ENCODE measurements at places on chromosomes 2 and 18.
A peak's percentile ranks its signal among the peaks of the same experiment; 100 is the strongest.

GRCh38 chr2:45988879-45989278, 308.3 kb upstream of the EPAS1 start:
- no peak for DNase-seq

- peak; percentile 64 for DNase-seq
These were observed 42.5 kb downstream of the CPO start for GRCh38 chr2:206981739-206982340.

- DNase-seq = no peak
These were observed 11.8 kb downstream of the G6PC2 start for GRCh38 chr2:168912901-168913369.

- DNase-seq = no peak
These were observed 85.6 kb downstream of the ZNF804A start for GRCh38 chr2:184683911-184684310.

- DNase-seq = no peak
These were observed 64.3 kb upstream of the EPAS1 start for GRCh38 chr2:46232860-46233259.

DNA sequence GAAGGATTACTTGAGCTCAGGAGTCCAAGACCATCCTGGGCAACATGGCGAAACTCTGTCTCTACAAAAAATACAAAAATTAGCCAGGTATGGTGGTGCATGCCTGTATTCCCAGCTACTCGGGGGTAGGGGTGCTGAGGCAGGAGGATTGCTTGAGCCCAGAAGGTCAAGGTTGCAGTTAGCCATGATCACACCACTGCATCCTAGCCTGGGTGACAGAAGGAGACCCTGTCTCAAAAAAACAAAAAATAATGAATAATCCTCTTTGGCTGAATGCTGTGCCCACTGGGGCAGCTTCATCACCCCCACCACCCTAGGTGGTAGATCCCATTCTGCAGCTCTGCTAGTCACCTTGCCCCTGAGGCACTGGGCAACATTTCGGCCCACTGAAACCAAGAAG, 109.4 kb downstream of the ZFP36L2 start:
- no peak for DNase-seq

DNA sequence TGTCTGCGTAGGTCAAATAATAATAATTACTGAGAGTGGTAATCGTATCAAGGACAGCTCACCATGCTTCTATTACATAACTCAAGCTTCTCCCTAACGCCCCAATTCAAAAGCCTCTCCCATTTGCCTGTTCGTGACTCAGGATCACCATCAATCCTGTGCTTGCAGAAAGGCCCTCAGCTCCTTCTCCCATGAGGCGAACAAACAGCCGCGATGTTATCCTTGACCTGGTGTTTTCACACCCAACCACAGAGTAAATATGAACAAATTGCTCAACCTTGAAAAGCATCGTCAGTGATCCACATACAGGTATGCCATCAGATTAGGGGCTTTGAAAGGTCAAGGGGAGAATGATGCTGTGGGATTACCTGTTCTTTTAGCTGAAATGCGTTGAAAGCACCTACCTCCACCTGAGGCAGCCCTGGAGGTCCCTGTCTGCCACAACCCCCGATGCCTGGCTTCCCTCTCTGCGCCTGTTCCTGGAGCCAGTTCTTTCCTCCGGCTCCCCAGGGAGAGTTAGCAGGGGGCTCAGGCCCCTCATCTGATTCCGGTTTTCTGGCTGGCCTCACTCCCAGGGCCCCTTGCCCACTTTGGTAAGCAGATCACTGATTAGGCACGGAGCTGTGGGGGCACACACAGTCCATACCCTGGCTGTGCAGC, 39.1 kb upstream of the ODC1 start:
- DNase-seq = no peak

DNA sequence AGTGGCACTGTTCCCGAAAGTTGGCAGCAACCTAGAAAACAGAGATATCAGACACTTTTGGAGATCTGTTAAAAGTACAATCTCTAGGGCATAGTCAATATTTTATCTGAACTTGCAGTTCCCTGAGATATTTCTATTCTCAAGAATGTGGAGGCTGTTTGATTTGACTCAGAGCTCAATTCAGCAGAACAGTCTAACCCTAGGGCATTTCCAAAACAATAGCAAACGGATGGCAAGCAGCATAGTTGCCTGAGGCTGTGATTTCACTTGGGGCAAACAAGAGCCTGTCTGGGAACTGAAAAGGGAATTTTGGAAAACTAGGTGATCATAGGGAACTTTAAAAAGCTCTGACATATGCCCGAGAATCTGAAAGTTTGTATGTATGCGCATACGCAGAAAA, 772.8 kb upstream of the LRRTM1 start:
- no peak for DNase-seq
